ENCODE measurements at places on chromosomes 13 and 19. TPM values are rescaled to one million over a fixed set of nuclear protein-coding genes. Genes with fewer than 3 reads are reported as not detected.

BRME1 gene
- 9.1 TPM for total RNA-seq

LIM2 gene
- not detected for total RNA-seq

DNA sequence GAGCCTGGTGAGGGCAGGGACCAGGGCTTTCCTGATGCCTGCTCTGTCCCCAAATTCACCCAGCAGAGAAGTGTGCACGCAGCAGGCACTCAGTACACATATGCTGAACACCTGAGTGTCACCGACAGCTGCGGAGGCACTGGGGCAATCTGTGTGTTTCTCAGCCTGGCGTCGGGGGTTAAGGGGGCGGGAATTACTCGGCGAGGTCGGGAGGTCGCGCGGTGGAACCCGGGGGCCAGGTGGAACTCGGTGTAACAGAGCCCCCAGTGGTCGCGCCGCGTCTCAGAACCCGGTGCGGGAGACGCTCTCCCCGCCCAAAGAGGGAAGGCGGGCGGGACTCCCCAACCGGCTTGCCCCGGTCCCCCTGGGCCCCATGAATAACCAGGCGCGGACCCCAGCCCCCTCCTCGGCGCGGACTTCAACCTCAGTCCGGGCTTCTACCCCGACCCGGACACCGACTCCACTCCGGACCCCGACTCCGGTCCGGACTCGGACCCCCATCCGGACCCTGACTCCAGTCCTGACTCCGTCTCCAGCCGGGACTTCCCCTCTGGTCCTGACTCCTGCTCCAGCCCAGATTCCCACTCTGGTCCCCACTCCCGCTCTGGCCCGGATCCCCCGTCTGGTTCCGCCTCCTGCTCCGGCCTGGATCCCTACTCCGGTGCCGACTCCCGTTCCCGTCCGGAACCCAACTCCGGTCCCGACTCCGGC is at the start of gene SELENOV:
SELENOV (plus strand) TSS at position 300 of the 711 bp plus-strand sequence; CDS start at position 374, 74 bp downstream.
- no peak for DNase-seq

DNA sequence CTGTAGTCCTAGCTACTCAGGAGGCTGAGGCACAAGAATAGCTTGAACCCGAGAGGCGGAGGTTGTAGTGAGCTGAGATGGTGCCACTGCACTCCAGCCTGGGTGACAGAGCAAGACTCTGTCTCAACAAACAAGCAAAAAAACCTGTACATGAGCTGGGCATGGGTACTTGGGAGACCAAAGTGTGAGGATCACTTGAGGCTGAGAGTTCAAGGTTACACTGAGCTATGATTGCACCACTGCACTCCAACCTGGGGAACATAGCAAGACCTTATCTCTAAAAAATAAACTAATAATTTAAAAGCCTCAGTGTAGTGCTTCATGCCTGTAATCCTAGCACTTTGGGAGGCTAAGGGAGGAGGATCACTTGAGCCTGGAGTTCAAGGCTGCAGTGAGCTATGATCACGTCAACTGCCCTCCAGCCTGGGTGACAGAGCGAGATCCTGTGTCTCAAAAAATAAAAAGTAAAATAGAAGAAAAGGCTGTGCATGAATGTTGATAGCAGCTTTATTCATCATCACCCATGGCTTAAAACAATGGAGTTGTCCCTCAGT is 12.3 kb upstream of the DOCK6 start:
- DNase-seq, result no peak
